ENCODE measurements at places on chromosomes 1 and 21. TPM values are rescaled to one million over a fixed set of nuclear protein-coding genes. Genes with fewer than 3 reads are reported as not detected.

GRCh38 chr1:50610563-50610962 is 187.3 kb upstream of the DMRTA2 start:
- DNase-seq: no peak

DNA sequence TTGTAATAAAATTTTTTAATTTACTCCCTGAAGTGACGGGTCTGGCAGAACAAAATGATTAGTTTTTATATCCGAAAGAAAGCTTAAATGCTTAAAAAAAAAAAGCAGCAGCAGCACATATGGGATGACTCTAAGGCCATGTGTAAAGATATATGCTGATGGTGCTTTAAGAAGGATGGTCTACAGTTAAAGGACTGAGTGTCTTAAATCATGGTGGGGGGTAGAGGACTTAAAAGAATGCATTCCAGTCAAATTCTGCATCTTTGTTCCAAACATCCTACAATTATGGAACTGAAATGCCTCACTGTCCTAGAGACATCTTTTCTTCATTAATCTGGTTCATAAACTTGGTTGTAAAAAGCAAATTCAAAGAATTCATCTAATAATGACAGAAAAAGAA is 7.0 kb downstream of the KDM5B start:
- DNase-seq: no peak

DNA sequence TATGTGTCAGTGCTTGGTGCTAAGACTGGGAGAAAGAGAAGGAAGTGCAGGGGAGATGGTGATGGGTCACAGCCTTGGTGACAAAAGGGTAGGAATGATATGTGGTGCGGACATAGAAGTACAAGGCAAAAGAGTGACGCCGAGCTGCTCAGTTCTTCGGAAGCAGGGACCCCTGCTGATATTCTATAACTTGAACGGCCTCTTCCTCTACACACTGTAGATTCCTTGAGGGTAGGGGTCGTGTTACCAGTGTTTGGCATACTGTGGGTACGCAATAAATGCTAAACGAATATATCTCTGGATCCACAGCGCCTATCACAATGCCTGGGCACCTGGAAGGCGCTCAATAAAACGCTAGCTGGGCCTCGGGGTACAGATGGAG is 488 bp downstream of the DBT start:
- DNase-seq: no peak

GRCh38 chr1:235702412-235702811 is 52.8 kb upstream of the GNG4 start:
- DNase-seq: no peak

- no peak for DNase-seq
These were observed 49.4 kb downstream of the TENT5C start for GRCh38 chr1:117655220-117655577.

GRCh38 chr1:229408458-229409037 is 25.3 kb downstream of the ACTA1 start:
- no peak for DNase-seq

- DNase-seq: no peak
These were observed 116.6 kb downstream of the HS2ST1 start for GRCh38 chr1:87030740-87031690.

- DNase-seq: no peak
These were observed 624 bp downstream of the RIPK4 start for GRCh38 chr21:41765973-41766882.

GRCh38 chr21:26112127-26112742 is 58.3 kb downstream of the APP start:
- DNase-seq: no peak

- no peak for DNase-seq
These were observed 129.5 kb upstream of the LRRC7 start for GRCh38 chr1:69438056-69438795.

- DNase-seq: no peak
These were observed 5.8 kb upstream of the KIAA0040 start for GRCh38 chr1:175198332-175198731.

FOXO6 gene
- not detected for polyA plus RNA-seq

GPR61 gene
- not detected for polyA plus RNA-seq

GJA8 gene
- polyA plus RNA-seq: not detected

SYCP1 gene
- not detected for polyA plus RNA-seq

PRAMEF1 gene
- polyA plus RNA-seq: not detected
